ENCODE measurements at places on chromosomes 4 and X.
A peak's percentile ranks its signal among the peaks of the same experiment; 100 is the strongest.

GRCh38 chrX:144334577-144334976 is 450.7 kb downstream of the UBE2NL start:
- DNase-seq, result no peak

DNA sequence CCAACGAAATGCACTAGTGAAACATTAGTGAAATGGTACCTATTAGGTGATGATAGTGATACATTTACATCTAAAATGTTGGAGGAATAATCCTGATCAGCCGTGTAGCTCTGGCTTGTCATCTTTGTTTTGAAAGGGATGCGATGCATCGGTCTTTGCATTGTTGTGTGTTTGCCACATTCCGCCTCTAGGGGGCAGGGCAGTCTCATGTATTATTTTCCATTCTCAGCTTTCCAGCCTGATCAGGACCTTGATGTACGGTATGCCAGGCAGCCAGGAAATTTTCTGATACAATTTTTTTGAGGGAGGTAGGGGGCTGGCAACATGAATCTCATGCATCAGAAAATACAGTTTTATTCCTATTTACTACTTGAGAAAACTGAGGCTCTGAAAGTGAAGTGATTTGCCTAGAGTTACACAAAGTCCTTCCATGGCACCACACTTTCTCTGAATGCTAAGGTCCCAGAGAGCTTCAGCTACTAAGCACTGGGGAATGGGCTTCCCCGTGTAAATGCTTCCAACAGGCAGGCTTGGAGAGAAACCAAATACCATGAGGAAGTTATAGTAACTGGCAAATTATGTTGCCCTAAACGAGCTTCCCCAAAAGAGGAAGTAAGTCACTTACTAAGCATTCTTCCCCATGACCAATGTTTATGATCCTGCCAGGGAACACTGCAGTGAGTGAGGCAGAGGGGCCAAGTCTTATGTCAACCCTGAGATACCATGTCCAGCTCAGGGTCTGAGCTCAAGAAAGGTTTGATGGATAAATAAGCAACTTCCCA is 31.8 kb upstream of the IQSEC2 start:
- DNase-seq, result peak; percentile 54

GRCh38 chr4:74161666-74162450 is 3.9 kb downstream of the MTHFD2L start:
- no peak for DNase-seq

- DNase-seq, result no peak
Measured at GRCh38 chr4:111649308-111649707, 495.9 kb upstream of the FAM241A start.

- DNase-seq, result no peak
Measured at GRCh38 chrX:10064736-10065135, 92.0 kb upstream of the CLCN4 start.

DNA sequence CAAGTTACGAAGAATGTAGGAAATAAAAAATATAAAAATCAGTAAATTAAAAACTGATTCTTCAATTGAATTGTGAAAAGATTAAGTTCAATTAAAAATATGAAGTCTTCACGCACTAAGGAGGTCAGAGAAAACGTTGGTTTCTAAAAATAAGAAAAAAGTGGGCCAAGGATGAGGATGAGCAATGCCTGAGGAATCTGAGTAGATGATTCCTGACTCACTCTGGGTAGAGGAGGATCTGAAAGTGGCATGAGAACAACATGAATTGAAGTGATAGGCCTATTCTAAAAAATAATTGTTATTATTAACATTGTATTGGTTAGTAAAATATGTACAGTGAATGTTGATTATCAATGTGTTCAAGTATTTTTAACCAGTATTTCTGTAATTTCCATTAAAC is 444.2 kb downstream of the GRIA2 start:
- peak; percentile 44 for DNase-seq

DNA sequence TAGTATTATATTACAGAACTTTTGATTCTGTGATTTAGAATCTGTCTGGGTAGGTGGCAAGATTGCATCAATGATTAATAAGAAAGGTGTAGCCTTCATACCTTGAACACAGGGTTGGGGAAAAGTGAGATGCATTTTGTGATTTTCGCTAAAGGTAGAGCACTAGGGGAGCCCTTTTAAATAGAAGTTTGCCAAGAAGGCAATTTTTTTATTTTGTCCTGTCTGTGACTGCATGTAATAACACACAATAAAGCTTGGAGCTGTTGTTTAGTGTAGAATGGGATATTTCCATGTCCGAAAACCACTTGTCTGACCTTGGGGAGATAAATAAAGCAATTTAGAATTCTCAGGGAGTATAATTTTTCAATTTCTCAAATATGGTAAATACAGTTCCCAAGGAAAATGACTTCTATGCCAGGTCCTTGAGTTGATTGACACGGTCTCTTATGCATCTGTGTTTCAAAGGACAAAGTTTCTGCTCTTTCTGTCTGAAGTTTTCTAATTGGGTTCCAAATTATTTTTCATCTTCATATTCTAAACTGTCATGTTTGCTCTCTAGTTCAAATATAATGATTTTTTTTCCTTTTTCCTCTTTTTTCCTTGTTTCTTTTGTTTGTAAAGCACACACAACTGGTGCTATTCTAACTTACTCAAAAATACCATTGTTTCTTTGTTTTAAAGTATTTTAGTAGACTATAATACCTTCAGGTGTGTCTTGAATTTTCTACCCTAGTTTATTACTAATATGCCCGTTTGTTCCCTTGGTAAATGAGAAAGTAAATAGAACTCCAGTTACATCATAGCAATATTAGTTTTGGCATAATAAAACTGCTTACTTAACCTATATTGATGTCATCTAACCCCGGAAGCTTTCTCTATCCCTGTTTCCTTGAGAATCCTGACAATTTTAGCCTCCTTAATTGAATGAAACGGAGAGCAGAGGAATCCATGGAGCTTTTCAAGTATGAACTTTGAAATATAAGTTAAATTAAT is 87.8 kb upstream of the BMPR1B start:
- no peak for DNase-seq

GRCh38 chr4:149910604-149911350 is 95.1 kb upstream of the IQCM start:
- DNase-seq, result no peak

GRCh38 chrX:121455890-121456289 is 408.5 kb downstream of the GLUD2 start:
- no peak for DNase-seq

DNA sequence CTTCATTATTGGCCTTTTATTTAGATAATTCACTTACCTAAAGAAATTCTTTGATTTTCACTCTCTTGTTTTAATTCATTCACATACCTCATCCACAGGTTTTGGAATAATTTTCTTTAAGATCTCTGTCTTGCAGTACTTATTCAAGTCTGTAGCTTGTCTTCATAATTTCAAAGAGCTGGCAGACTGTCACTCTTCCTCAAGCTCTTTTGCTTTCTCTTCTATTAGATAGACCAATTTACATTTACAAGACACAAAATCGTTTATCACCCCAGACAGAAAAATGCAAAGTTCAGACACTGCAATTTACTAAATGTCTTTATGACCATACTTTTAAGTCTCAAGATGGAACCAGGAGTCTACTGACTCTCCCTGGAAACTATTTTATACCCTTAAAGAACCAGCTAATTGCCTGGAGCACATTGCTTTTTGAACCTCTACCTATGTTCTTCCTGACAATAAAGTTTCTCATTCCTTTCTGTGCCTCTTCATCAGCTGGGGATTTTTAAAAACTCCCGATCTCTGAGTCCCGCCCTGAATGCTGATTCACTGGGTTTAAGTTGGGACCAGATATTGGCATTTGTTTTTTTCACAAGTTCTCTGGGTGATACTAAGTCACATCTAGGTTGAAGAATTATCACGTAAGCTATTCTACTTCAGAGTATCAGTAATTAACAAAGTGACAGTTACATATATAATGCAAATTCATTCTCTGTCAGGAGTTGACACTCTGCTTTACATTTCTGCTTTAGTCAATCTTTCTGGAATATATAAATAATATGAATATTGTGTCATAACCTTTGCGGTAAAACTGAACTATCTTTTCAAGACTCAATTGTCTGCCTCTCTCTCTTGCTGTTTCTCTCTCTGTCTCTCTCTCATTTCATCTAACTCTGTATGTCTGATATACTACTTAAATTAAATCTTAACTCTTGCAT is 196.4 kb downstream of the PCDH7 start:
- DNase-seq, result no peak
